Cardiac muscle cell (in vitro differentiated cells and primary cell): ENCODE measurements at places on chromosomes 13 and 19. TPM values are rescaled to one million over a fixed set of nuclear protein-coding genes. Genes with fewer than 3 reads are reported as not detected.

DNA sequence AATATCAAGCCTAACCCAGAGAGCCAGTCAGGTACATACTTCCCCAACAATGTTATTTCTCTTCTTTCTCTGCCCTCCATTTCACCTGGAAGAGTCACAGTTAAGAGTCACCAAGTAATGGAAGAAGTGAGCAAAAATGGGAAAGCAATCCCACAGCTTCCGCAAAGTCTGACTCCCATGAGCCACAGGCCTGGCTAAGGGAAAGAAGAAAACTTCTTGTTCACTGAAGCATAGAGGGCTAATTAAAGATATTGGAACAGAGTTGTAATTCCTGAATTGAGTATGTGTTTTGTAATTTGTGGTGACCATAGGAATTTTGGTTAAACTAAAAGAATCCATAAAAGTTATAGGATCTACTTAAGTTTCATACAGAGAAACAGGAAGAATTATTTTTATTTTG lies 830.9 kb upstream of the PCDH20 start:
- DNase-seq, result no peak

DNA sequence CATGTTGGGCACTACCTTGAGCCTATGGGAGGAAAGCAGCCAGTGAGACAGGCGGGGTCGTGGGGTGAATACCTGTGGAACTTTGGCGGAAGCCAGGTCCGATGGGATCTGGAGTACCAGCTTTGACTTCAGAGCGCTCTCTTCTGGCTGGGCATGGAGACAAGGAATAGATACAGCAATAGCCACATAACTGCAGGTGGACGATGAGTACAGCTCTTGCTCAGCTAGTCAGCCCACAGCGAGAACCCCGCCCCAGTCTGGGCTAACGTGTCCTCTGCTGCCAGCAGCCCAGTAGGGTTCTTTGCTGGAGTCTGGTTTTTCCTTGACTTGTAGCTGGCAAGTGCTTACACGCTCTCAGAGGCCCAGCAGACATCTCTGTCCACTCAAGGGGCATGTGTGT lies 83.4 kb downstream of the SIPA1L3 start:
- no peak for DNase-seq

Gene SPRYD7
- total RNA-seq, result 5.9 and 6.1 TPM in 2 replicates

DNA sequence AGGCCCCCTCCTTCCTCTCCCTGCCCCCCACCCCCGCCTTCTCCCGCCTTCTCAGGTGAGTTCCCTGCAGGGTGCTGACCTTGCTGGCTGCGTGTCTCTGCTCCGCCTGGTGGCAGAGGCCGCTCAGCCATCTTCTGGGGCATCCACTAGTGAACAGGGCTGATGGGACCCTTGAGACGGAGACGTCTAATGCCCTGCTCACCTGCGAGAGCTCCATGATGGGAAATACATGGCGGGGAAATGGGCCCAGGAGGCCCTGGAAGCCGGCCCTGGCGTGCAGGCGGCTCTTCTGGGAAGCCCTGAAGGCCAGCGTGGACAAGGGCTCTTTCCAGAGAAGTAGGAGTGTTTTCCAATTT lies 15.2 kb upstream of the F7 start:
- DNase-seq, result no peak

Gene SSBP4
- 154 and 180 TPM in 2 replicates for total RNA-seq

- DNase-seq, result peak; percentile 55
Measured at GRCh38 chr13:76745261-76746200, 140.7 kb downstream of the KCTD12 start.

DNA sequence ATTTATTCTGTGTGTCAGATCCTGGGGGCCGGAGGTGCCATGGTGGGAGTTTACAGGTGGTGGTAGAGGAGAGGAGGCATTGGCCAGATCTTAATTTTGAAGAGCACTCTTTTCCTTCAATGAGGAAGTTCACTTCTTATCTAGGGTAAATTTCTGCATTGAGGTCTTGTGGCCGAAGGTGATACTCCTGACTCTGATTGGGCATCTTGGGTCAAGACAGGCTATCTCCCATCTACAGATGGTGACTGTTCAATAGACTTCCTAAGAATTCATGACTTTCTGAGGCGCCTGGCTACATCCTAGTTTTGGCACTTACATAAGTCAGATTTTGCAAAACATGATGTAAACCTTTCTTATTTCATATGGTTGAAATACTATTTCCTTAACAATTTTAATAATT lies 135.2 kb downstream of the SUCLA2 start:
- no peak for DNase-seq

Gene CBLC
- not detected in 2 replicates for total RNA-seq

DNA sequence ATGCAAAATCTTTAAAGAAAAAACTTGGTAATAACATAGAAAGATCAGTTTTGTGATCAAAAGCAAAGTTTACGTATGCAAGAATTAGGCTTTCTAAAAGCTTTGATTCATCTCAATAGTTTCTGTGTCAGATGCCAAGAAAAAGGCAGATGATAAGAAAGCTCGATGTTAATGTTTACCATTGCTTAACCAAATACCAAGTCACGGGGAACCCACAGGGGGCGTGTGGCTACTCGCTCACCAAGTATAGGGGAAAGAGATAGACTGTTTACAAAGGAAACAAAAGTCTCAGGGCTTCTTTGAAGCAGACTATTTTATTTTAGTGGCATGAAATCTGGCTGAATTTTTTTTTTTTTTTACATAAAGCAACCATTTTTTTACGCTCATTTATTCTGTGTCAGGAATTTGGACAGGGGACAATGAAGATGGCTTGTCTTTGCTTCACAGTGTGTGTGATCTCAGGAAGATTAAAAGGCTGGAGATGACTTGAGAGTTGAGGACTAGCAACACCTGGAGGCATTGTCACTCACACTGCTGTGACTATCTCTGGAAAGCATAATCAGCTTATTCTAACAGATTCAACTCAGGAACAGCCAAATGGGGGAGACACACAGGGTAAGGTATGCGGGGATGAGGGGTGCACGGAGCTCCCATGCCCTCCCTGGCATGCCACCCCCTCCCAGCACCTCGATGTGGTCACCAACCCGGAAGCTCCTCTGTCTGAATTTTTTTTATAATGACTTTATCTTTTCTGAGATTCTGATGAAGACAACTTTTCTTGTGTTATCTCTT lies 24.9 kb downstream of the RCBTB1 start:
- DNase-seq, result peak; percentile 70

GRCh38 chr19:13817018-13817614 lies 21.9 kb downstream of the ZSWIM4 start:
- no peak for DNase-seq

Gene PLPPR3
- 70.8 and 88.2 TPM in 2 replicates for total RNA-seq

DNA sequence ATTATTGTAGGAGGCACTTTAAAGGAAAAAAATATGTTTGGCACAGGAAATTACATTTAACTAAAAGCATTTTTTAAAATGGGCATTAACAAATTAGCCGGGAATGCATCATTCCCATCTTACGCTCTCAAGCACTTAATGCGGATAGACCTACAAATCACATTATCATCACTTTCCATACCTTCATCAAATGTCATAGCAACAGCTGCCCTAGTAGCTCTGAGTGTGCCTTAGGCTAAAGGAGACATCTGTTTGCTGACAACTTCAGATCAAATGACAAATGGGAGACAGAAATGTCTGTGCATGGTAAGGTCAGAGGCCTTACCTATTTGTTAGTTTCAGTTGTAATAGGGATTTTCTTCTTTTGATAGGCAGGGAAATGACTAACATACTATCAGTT lies 773.2 kb upstream of the SLC10A2 start:
- DNase-seq, result no peak

DNA sequence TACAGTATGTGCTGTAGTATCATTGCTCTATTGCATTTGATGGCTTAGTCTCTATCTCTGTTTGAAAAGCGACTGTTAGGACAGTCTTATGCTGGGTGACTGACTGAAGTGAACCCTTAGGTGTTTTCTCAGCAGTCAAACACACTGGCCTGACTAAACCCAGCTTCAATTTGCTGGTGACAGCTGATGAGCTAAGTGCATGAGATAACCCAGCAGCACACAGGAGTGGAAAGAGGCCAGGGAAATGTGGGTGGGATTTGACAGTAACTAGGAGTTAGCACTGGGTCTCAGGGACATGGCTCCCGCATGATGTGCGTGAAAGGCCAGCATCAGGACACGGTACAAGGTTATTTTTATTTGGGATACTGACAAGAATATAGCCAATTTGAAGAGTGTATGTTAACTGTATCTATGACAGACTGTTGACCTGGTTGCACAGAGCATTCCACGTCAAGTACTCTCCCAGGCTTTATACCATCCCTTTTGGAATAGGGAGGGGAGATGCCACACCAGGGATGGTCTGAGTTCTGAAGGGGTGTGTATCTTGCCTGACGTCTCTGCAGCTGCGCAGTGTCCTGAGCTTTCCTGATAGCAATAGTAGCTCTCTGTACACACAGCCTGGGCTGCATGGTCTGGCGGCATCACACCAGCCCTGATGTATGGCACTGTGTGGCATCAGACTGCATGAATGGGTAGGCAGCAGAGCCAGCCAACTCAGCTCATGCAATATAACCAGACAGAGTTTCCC lies 144.8 kb downstream of the FLT1 start:
- peak; percentile 80 for DNase-seq

Gene FFAR2
- not detected in 2 replicates for total RNA-seq

Gene RXFP2
- not detected in 2 replicates for total RNA-seq

- DNase-seq, result no peak
Measured at GRCh38 chr13:38970380-38971051, 20.1 kb downstream of the STOML3 start.

DNA sequence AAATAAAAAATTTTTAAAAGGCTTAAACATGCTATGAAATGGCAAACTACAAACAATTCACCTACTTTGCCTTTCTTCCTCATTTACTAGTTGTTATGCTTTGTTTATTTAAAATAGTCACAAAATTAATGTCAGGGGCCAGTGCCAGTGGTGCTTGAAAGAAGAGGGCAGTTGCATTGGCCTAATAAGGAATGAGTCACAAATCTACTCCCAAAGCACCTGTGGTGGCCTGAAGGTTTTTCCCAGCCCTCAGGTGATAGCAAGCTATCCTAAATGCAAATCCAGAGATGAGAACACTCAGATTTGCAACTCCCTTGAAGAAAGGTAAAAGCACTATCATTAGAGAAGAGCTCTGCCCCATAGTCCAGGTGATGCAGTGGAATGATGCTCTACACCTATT lies 103.6 kb downstream of the MBNL2 start:
- no peak for DNase-seq
